CD4-positive, alpha-beta T cell treated with Interleukin-6 for 4 hours (primary cell): ENCODE measurements at places on chromosomes 1 and 21.

GRCh38 chr1:91877574-91878208 is 8.3 kb downstream of the TGFBR3 start:
- DNase-seq = no peak

- DNase-seq = no peak
These were observed 404.8 kb downstream of the HLX start for GRCh38 chr1:221284028-221284427.

DNA sequence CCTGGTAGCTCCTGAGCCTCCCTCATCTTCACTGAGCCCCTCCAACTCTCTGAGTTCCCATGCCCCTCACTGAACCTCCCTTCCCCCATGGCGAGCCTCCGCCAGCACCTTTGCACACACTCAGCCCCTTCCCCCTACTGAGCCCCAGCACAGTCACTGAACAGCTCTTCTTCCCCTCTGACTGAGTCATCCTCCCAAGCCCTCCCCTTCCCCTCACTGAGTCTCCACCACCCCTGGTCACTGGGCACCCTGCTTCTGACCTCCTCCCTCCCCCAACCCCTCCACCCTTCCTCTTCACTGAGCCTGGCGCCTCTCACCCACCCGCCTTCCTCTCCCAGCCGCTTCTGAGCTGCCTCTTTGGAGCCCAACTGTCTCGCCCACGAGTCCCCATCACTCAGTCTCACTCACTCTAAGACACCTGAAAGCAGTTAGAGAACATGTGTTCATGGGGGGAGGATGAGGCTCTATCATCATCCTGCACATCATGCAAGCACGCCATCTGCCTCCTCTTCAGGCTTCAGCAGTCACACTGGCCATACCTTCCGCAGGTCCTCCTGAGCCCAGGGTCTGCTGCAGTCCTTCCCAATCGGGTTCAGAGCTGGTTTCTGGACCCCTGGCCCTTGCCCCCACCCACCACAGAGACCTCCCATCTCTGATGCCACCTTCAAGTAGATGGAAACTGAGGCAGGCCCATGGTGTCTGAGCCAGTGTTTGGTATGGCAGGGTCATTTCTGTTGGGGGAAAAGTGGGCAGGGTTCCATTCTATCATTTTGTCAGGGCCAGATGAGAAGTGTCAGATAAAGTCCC is 2.0 kb upstream of the TRNP1 start:
- DNase-seq = no peak

DNA sequence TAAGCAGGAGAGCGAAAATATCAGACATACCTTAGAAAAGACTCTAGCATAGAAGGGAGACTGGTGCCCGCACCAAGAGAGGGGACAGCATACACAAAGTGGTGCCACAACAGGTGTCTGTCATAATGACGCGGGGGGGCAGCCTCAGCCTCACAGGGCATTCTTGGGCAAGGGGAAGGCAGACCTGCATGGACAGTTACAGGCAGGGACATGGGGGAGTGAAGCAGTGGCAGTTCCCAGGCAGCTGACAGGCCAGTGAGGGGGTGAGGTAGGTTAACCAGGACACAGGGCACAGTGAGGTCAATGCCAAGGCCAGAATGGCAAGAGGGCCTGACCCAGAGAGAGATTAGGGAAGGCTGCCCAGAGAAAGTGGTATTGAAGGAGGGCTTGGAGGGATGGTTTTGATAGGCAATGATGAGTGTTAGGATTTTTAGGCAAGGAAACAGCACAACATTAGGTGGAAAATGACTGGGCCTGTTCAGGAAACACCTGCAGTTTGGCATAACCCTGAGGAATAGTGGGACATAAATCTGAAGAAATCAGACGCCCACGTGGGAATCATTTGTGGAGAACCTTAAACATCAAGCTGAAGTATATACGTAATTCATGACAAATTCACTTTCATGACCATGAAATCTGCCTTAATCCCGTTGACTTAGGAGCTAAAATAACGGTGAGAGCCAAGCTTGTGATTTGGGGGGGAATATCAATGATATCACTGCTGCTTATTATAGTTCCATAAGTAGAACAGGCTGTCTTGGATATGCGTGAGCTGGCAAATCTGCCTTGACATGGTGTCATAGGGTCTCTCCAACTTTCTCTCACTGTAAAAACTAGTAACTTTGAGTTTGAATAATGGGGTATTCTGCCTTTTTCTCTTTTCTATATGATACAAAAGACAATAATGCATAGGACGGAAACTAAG is 8.9 kb downstream of the PTPN14 start:
- no peak for DNase-seq

DNA sequence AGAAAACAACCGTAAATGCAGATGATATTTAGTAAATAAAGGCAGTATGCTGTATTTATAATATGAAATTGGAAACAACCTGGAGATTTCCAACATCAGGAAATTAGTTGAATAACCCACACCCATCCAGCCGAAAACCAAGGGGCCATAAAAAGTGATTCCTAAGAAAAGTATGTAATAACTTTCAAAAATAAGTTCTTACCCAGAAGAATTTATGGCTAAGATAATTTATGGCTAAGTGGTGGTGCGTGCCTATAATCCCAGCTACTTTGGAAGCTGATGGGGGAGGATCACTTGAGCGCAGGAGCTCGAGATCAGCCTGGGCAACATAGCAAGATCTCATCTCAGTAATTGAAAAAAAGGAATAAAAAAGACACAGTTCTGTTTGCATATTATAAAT is 43.2 kb downstream of the TMCO4 start:
- no peak for DNase-seq

- DNase-seq = no peak
These were observed 52.4 kb upstream of the GJA5 start for GRCh38 chr1:147812799-147813198.

DNA sequence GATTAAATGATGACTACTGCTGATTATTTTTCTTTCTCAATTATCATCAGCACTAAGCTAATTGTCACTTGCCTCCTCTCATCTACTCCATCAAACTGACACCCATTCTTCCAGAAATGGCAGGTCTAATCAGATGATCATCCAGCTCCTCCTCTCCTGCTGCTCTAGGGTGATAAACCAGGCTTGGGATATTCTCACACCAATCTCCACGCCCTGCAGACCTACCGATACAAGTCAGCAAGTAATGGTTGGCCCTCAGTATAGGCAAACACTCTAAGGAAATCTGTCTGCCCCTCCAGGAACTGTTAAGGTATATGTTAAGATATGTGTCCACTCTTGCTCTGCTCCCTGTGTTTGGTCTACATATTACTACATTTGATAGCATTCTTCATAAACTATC is 36.3 kb upstream of the C1orf21 start:
- no peak for DNase-seq

DNA sequence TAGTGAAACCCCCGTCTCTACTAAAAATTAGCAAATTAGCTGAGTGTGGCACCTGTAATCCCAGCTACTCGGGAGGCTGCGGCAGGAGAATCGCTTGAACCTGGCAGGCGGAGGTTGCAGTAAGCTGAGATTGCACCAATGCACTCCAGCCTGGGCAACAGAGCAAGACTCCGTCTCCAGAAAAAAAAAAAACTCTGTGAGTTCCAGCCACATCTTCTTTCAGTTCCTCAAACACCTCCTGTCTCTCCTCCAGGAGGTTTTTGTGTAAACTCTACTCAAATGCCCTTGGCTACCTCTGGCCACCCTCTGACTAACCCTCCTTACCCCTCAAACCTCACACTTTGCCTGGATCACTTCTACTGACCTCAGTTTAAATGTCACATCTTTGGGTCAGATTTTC is 38.1 kb downstream of the RCSD1 start:
- no peak for DNase-seq

GRCh38 chr1:15526021-15526489 is 593 bp upstream of the DNAJC16 start:
- DNase-seq = no peak

DNA sequence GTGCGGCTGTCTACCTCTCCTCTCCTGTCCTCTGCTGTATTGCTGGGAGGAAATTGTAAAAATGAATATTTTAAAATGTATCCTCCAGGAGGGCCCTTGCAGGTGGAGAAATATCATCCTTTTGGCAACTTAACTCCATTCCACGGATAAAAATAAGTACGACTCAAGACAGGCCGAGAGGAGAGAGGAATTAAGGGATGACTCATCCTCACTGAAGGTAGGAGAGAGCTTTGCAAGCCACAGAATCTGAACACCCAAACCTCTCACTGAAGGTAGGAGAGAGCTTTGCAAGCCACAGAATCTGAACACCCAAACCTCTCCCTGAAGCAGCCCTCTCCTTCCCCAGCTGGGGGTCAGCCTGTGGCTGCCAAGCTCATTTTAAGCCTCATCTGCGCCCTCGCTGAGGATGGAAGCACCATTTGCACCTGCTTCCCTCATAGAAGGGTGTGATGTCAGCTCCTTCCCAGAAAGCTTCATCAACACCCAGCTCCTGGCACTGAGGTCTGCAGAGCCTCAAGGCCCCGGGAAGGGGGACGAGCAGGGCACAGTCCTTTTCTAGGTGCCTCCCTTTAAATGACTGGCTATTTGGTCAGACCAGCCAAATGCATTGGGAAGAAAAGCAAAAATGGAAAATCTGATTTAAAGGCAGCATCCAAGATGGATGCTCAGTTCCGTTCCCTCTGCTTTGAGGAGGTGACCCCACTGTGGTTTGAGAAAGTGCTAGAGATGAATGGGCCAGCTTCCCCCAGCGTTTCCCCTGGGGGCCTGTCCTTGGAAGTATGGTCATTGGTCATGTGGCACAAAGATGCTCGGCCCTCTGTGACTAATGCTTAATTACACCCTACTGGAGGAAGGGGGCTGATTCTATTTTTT is 12.9 kb upstream of the SELENON start:
- DNase-seq = no peak

DNA sequence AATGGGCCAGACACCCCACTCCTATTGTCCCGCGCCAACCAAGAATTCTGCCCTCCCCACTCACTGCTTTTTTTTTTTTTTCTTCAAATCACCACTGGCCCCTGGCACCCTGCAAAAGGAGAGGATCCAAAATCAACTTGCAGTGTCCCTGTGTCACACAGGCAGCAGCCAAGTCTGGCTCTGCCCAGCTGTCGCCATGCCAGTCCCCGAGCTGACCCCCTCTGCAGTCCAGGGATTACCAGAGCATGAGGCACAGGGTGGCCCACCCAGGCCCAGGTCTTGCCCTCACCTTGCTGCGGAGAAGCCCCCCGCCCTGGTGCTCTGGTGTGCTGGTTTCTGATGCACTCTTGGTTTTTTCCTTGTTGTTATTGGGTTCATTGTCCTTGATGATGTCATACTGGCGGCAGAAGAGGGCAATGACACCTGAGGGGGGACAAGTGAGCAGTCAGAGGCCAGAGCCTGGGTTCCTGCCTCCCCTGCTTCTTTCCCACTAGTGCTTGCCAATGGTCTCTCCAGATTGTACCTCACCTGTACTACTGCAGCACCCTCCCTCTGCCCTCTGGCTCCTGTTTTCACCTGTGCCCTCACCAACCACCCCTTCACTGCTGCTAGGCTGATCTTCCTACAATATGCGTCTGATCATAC is 6.2 kb downstream of the FNDC5 start:
- no peak for DNase-seq

- no peak for DNase-seq
These were observed 37.1 kb downstream of the OPTC start for GRCh38 chr1:203531063-203531462.

DNA sequence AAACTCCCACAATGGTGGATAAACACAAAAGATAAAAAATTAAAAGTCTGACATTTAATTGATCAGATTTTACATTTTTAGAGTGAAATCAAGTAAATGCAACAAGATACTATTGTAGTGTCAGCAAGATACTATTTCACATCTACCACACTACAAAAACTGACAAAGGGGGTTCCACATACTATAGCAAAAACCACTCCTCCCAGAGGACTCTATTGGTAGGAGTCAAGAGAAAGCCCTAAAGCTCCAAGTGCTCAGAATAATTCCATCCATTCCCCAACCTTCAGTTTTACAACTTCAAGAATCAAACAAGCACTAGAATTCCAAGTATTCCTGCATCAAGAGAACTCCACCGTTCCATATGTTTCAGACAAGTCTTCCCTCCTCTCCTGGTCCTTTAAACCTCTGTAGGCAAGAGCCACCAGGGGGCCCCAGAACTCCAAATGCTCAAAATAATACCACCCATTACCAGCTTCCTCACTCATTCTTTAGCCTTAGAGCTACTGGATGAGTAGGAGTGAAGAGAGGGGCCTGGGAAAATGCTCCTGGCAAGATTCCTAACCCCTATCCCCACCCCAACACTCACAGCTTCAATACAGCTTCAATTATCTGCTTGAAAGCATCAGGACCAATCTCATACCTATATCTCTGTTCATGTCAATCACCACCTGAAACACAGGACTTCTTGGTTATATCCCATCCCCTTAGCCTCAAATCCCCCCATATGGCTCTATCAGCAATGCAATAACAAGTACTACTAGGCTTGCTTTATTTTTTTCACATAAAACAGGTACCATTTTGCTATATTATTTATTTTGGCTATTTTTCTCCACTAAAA is 9.9 kb downstream of the TOR1AIP2 start:
- DNase-seq = peak; percentile 72

GRCh38 chr1:25544819-25545218 is 1.4 kb downstream of the LDLRAP1 start:
- DNase-seq = no peak

- no peak for DNase-seq
These were observed at the start of gene MARK1 for GRCh38 chr1:220527908-220528678. Gene MARK1, plus strand, starts transcription at chr1:220528136. Its CDS starts 687 bp downstream, at chr1:220528823.

DNA sequence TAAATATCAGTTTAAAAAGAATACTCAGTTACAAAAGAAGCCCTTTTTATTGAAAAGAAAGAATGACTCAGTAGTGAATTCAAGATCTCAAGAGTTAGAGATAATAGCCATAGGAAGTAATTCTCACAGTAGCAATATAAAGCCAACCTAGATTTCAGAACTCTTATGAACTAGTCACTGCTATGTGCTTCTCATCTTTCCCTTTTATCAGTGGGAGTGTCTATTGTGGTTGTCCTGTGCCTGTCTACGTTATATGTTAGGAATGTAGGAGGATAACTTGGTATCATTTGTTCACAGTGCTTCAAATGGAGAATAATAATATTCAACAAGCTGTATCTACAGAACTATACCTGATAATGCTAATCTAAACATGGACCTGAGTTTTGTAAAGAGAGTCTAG is 73.1 kb upstream of the RGS21 start:
- no peak for DNase-seq

DNA sequence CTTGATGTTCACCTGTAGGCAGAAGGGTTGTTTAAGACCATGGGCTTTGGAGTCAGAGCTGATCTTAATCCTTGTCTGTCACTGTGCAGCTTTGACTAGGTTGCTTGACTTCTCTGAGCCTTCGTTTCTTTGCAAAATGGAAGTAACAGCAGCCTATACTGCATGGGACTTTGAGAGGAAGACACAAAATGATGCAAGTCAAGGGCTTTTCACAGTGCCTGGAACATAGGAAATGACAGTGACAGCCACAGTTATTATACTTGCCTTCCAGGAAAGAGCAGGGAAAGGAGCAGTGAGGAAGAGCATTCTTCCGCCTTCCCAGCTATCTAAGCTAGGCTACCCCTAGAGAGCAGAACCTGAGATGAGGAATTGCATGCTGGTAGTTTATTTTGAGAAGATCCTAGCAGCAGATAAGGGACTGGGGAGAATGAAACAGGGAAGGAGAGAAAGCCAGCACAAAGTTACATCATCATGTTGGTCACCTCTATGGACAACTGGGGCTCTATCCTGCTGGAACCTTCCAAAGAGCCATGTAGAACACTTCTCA is 3.1 kb downstream of the CSF3R start:
- no peak for DNase-seq

- DNase-seq = no peak
These were observed 314.2 kb upstream of the POU3F1 start for GRCh38 chr1:38360807-38361206.

GRCh38 chr1:110250008-110250407 is 39.9 kb downstream of the KCNC4 start:
- no peak for DNase-seq
